ENCODE measurements at places on chromosomes 5 and 9.
A peak's percentile ranks its signal among the peaks of the same experiment; 100 is the strongest.

DNA sequence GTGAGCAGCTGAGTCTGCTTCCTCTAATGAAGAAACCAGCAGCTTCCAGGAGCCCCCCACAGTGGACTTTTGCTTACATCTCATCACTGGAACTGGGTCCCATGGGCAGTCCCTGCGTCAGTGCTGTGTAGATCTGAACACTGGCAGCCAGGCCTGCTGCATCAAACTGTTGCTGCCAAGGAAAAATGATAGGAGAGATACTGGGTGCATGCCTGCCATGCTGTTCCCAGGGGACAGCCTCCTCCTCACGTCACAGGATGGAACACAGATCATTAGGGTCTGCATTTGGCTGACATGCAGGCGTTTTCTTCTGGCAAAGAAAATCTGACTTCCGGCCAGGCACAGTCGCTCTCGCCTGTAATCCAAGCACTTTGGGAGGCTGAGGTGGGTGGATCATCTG lies 67.9 kb downstream of the OLFM1 start:
- no peak for DNase-seq

GRCh38 chr5:168086104-168086610 lies 205.3 kb upstream of the WWC1 start:
- no peak for DNase-seq

DNA sequence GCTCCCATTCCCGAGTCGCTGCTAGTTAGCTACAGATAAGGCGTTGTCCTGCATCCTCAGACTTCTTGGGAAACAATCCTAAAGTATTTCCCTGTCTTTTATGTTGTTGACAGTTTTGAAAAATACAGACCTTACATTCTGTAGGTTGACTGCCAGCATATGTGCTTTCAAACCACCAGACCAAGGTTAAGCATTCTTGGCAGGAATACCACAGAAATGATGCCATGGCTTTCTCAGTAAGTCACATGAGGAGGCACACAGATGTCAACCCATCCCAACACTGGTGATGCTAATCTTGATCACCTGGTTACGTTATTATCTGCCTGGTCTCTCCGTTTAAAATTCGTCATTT lies 871 bp downstream of the GLE1 start:
- no peak for DNase-seq

DNA sequence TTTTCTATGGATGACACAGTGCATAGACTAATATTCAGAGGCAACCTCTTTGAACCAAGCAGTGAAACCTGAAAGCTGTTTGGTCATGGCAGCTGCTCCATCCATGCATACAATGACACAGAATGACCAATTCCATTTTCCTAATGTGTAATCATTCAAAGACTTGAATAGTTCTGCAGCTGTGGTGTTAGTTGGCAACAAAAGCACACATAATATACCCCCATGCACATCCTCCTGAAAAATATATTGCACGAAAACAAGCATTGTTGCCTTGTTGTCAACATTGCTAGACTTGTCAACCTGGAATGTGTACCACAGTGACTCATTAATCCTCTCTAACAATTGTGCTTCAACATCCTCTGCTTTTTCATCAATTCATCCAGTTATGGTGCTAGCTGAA lies 71.0 kb upstream of the SEMA6A start:
- no peak for DNase-seq

DNA sequence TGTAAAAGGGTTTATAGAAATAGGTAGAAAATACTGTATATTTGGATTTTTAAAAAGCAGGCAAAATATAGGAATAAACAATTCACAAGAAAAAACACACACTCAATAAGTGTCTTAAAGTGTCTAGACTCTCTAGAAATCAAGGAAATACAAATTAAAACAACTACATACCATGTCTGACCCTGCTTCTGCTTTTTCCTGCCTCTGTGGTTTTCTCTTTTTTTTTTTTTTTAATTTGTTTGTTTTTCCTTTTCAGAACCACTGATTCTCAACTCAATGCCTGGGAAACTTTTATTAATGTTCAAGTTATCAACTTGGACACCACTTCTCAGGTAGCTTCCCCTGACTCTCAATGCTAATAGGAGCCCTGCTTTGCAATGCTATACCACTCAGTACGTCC lies 25.5 kb upstream of the TAS2R1 start:
- no peak for DNase-seq

GRCh38 chr5:53052499-53052898 lies 57.1 kb downstream of the MOCS2 start:
- no peak for DNase-seq

- DNase-seq: no peak
These were observed 104.8 kb downstream of the ISOC1 start for GRCh38 chr5:129199308-129199707.

GRCh38 chr5:151664694-151665585 lies 21.8 kb downstream of the SPARC start:
- DNase-seq: no peak

GRCh38 chr9:68708513-68708912 lies 3.5 kb downstream of the PIP5K1B start:
- DNase-seq: no peak

GRCh38 chr9:75152416-75152815 lies 64.1 kb downstream of the OSTF1 start:
- DNase-seq: no peak

- no peak for DNase-seq
These were observed 414.3 kb downstream of the ANXA1 start for GRCh38 chr9:73565833-73566465.

- no peak for DNase-seq
These were observed 18.8 kb downstream of the SRD5A1 start for GRCh38 chr5:6652025-6652424.

DNA sequence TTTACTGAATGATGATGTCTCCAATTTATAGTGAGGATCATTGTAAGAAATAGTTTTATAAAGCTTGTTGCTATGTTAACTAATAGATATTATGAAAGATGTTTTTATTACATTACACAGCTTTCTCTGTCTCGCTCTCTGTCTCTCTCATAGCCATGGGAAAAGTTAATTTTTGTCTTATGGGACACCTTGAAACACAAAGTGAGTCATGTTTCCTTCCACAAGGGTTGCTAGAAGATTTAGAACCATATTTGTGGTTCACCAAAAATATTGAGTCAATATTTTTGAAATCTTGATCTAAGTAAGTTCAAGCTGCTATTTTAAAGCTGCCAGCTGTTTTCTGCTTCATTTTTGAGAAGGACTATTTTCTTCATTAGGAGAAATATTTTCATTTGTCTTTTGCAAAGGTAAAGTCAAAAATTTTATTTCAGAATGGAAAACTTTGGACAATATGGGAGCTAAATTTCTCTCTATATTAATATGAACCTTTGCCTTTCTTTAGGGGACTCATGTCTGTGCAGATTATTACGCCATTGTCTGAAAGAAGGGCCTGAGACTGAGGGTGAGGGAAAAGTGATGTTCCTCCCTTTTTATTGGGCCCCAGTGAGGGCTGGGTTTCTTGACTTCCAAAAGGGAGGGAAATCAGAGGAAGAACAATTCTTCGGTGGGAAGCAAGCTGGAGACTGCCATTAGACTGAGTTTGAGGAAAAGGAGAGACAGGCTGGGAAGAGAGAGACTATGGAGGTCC lies 87.9 kb upstream of the SLC24A2 start:
- no peak for DNase-seq

GRCh38 chr9:130794923-130795495 lies 40.0 kb upstream of the ABL1 start:
- no peak for DNase-seq

DNA sequence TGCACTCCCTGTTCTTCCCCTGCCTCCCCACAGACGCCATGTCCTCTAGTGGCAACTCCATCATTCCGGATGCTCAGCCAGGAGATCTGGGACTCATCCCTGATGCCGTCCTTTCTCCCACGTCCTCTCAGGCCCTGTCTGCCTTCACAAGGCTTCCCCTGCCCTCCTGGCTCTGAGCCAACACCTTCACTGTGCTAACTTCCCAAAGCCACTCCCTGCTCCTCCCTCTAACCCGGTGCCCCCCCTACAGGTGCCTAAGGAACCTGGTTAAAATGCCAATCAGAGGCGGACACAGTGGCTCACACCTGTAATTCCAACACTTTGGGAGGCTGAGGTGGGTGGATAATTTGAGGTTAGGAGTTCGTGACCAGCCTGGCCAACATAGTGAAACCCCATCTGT lies 67.6 kb downstream of the LMX1B start:
- DNase-seq: no peak

DNA sequence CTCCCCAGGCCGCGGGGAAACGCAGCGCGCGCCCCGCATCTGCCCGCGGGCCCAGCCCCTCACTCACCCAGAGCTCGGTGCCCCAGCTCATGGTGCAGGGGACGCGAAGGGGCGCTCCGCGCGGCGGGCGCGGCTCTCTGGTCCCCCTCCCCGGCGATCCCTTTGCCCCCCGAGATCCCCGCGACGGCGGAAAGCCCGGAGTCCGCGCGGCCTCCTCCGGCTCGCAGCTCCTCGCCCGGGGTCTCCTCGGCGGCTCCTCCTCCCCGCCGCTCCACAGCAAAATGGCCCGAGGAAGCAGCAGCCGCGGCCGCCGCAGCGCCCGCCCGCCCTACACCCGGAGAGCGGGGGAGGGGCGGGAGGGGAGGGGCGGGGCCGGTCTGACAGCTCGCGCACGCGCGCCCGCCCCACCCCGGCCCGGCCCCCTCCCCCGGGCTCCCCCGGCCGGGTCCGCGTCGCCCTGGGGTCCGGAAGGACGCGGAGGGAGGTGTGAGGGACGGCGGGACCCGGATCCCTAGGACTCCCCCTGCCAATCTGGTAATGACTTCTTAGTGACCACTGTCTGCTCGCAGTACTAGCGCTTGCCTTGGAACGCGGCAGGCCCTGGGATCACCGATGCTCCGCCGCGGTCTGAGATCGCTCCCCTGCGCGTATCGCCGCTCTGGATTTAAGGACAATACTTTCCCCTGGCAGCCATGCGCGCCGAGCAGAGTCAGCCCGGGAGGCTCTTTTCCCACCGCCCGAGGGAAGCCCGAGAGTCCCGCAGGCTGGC lies at the start of gene FNBP1:
Gene FNBP1 (minus strand): TSS at position 305 of the 769 bp plus-strand sequence. CDS start 214 bp downstream, at position 91.
- DNase-seq: peak; percentile 87

GRCh38 chr5:108749128-108749861 lies 1.6 kb downstream of the FER start:
- peak; percentile 28 for DNase-seq

DNA sequence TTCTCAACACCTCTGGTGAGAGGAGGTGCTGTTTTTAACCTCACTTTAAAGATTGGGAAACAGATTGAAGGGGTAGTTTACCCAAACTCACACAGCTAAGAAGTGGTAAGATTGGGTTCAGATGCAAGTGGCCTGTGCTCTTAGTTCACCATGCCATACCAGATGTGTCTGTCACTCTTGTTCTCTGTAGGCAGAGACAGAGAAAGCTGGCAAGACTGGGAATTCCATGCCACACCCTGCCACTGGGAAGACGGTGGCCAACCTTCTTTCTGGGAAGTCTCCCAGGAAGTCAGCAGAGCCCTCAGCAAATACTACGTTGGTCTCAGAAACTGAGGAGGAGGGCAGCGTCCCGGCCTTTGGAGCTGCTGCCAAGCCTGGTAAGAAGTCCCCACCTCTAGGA lies 11.0 kb downstream of the TCOF1 start:
- no peak for DNase-seq

GRCh38 chr9:78430387-78430786 lies 133.5 kb downstream of the PSAT1 start:
- DNase-seq: no peak

- DNase-seq: no peak
These were observed 122.9 kb downstream of the CAVIN4 start for GRCh38 chr9:100700689-100701318.

GRCh38 chr5:180049185-180049548 lies 22.4 kb downstream of the RNF130 start:
- DNase-seq: no peak

DNA sequence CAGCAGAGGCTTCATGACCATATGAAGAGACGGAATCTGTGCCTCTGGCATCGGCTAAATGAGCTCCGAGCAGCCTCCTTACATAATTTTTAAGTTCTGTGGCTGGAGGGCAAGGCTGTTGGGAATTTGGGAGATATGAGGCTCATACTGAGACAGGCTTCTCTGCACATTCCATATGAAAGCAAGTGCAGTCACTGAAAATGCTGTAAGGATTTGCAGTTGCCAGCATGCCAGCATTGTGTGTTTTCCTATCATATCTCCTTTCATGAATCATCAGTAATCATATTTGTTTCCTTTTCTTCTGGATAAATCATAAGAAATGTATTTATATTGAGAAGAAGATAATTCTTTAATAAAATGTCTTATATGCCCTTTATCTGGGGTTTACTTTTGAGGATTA lies 775.4 kb downstream of the SEMA5A start:
- no peak for DNase-seq

GRCh38 chr5:52799358-52799982 lies 11.8 kb downstream of the ITGA1 start:
- DNase-seq: no peak

- no peak for DNase-seq
These were observed 761 bp downstream of the CCT5 start for GRCh38 chr5:10250806-10251276.

GRCh38 chr5:72529383-72529782 lies 22.2 kb upstream of the ZNF366 start:
- no peak for DNase-seq

- no peak for DNase-seq
These were observed 13.8 kb downstream of the CNTRL start for GRCh38 chr9:121088576-121088975.

- no peak for DNase-seq
These were observed 15.1 kb downstream of the MACROH2A1 start for GRCh38 chr5:135383803-135384495.

DNA sequence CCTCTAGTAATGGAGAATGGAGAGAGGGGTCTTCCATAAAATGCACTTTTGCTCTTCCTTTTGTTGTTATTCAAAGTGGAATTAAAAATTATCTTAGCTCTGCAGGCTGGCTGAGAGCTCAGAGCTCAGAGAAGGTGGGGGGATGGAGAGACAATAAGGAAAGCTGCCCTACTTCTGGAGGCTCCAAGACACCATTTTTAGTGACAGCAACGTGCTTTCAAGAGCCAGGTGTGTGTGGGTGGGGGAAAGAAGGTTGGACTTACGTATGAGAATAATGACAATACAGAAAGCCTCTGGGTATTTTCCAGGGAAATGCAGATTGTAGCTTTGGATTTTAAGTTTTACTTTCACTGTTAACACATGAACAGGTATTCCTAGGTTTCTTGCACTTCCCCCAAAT lies 173.9 kb downstream of the TRPM3 start:
- no peak for DNase-seq

GRCh38 chr9:87516926-87517290 lies 19.2 kb downstream of the DAPK1 start:
- no peak for DNase-seq

GRCh38 chr9:101047848-101048397 lies 19.4 kb downstream of the PLPPR1 start:
- no peak for DNase-seq

GRCh38 chr9:76856016-76856415 lies 49.9 kb downstream of the PRUNE2 start:
- no peak for DNase-seq

Data from GM12892 (cell line).